ENCODE measurements at places on chromosomes 1 and 21.

DNA sequence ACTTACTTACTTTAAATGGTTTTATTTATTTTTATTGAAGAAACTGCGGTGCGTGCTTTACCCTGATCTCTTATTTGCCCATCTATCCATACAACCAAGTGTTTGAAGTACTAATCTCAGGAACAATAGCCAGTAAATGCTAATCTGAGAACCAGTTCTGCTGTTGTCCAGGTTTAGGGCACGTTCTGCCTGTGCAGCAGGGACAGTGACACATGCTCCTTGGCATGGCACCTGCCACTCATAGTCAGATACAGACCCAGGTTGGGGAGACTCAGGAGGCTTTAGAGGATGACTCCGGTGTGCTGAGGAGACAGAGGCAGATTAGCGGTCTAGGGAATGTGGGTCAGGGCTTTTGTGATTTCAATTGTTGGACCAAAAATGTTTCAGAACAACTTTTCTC is 83.6 kb downstream of the NRIP1 start:
- no peak for DNase-seq

DNA sequence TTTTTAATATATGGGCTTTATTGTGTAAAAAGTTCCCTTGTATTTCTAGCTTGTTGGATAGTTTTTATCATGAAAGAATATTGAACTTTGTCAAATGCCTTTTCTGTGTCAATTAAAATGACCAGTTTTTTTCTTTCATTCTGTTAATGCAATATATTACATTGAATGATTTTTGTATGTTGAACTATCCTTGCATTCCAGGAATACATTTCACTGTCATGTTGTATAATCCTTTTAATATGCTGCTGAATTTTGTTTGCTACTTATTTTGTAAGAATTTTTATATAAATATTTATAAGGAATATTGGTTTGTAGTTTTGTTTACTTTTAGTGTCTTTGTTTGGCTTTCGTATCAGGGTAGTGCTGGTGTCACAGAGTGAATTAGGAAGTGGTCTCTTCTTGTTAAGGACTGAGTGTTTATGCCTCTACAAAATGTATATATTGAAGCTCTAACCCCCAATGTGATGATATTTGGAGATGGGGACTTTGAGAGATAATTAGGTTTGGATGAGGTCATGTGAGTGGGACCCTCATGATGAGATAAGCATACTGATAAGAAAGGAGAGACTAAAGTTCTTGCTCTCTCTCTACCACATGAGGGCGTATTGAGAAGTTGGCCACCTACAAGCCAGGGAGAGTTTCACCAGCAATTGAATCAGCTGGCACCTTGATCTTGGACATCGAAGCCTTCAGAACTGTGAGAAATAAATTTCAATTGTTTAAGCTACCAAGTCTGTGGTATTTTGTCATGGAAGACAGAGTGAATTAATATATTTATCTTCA is 12.0 kb upstream of the SLAMF6 start:
- DNase-seq = no peak

DNA sequence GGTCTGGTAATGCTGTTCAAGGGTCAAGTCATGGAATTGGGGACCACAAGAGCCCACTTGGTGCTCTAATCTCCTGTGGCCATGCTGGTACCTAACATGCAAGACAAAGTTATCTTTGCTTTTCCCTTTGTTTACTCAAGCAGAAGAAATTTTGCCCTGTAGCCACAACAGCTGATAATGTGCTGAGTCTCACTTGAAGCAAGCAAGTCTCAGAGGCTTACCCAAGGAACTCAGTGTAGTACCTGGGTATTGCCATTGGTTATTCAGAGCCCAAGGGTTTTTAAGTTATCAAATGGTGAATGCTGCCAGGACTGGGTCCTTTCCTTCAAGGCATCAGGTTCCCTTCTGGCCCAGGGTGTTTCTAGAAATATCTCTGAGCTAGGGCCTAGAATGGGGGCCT is 198.9 kb upstream of the RNPC3 start:
- DNase-seq = no peak

GRCh38 chr1:178659789-178660208 is 65.2 kb upstream of the RALGPS2 start:
- DNase-seq = no peak

GRCh38 chr1:9425859-9426258 is 113.4 kb upstream of the SLC25A33 start:
- no peak for DNase-seq

DNA sequence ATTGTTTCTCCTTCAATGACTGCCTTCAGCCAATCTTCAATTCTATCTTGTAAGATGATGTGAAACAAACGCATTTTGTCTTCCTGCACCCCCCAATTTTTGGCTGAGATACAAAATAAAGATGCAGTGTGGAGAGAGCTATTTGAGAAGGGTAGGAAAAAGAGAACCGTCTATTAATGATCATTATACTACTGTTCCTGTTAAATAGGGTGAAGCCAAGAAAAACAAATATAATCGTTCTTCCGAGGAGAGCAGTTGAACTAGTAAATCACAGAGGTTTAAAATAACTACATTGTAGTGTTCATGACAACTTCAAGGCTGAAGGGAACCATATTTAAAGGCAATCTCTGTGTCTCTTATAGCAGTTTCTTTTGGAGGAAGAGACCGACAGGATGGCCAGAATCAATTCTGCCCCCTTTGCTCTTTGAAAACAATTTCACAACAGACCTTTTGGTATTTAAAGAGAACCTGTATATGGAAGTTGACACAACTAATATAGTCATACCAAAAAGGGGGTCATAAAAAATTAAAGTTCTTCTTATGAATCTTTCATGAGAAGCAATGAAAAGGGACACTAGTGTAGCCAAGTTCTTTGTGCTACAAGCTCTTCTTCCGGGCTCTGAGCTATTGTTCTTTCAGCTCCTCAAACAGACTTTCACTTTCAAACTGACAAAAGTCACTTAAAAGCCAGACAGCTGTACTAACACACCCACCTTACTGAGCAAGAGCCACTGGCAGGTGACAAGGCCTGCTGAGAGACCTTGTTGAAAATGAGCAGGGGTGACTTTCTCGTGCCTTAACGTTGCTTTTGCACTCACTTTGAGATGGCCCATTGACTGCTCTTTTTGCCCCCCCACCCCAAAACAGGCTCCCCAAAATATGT is 30.9 kb downstream of the PROX1 start:
- DNase-seq = no peak

- DNase-seq = no peak
These were observed 90.8 kb downstream of the VAV3 start for GRCh38 chr1:107874221-107874620.

GRCh38 chr1:221098471-221099405 is 219.5 kb downstream of the HLX start:
- no peak for DNase-seq
